ENCODE measurements at places on chromosomes 1 and 21.

DNA sequence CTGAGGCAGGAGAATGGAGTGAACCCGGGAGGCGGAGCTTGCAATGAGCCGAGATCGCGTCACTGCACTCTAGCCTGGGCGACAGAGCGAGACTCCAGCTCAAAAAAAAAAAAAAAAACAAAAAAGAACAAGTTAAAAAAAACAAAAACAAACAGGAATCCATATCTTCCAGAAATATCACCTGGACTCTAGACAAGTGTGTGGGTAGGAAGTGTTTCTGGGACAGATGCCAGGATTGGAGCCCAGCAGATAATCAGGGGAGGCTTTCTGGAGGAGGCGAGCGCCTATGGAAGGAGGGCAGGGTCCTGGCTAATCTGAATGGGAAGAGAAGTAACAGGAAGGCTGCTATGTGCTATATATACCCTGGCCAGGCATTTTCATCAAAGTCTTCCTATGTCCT, 43.6 kb upstream of the SYNC start:
- DNase-seq, result no peak

DNA sequence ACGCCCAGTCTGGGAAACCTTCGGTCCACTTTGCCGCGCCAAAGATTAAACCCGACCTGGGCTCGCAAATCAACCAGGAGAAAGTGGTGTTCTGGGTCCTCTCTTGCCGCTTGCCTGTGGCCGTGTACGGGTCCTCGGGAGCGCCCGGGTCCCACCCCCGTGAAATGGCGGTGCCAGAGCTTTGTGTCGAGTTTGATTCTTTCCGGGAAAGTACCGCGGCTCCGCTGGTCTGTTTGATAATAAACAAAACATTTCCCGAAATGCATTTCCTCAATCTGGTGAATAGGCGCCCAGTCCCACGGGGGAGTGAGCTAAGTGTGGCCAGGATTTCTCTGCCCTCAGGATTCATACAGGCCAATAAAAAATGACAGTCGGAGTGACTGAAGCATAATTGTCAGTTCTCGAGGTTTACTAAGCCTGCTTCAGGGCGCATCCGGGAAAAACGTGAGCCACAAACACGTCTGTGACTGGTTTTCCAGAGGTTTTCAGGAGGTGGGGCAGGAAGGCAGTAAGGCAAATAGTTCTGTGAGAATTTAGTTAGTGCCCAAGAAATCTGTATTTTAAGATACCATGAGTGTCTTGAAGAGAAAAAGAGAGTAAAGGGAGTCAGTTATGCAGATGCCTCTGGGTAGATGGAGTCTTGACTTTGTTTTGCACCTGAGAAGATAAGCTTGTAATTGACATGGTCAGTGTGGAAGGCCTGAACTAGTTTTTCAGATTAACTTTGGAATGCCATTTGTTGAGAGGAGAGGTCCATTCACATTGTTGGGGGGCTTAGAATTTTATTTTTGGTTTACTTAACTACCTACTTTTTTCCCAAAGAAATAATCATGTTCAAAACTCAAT, 675 bp downstream of the IFNAR1 start:
- peak; percentile 97 for DNase-seq

GRCh38 chr1:17056551-17056950, 2.7 kb upstream of the SDHB start:
- no peak for DNase-seq

DNA sequence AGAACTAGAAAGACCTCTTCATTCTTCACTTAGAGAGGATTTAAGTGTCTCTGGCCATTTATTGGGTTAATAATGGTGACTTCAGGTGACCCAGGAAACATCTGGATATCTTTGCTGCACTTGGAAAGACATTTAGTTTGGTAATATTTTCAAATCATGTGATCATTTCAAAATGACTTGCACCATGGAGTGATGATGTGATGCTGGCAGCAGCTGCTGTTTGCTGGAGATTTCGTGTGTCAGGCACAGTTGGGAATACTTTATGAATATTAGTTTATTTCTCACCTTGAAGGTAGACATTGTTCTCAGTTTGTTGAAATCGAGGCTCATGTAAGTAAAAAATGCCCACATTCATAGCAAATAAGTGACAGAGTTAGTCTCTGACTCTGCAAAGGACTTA, 236.0 kb downstream of the DISC1 start:
- peak; percentile 3 for DNase-seq

GRCh38 chr1:110114784-110115183, 2.5 kb downstream of the UBL4B start:
- DNase-seq, result no peak

DNA sequence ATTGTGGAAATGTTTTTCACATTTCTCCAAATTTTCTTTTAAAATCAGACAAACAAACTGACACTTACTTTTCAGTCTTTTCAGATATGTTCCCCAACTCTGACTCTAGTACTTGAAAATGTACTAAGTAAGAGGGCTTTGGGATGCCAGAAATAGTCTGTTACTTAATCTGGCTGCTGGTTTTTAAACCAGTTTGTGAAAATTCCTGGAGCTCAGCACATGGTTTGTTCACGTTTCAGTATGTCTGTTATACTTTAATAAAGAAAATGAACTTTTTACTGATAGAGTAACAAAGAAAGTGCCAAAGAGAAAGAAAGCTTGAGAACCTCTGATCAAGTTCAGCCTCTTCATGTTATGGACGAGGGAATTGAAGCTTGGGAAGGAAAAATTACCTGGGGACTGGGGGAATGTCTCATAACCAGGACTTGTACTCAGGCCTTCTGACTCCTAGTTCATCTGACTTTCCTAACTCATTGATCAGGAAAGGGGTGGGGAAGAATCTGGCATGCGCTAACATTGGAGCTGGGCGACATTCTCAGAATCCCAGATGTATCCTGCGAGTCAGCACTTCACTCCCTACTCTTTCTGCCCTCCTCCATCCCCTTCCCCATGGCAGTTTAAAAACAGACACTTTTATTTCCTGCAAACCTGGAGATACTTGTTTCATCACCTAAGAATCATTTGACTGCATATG, 30.8 kb upstream of the DNAJC6 start:
- DNase-seq, result no peak

DNA sequence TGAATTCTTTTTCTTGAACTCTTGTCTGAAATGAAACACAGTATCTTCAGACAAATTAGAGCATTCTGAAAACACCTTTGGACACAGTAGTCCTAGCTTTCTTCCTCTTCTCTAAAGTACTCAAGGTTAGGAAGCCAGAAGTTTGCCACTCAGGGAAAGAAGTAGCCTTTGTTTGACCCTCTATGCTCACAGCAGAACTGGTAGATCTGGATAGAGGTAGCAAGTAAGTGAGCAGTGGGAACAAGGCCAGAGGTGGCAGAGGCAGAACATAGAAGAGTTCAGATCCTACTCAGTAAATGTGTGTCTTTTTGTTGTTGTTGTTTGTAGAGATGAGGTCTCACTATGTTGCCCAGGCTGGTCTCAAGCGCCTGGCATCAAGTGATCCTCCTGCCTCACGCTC, 7.4 kb upstream of the PIGR start:
- no peak for DNase-seq

GRCh38 chr1:101194746-101195145, 42.1 kb upstream of the S1PR1 start:
- no peak for DNase-seq

GRCh38 chr1:113191579-113192076, 118.6 kb downstream of the LRIG2 start:
- peak; percentile 43 for DNase-seq

GRCh38 chr1:226593541-226593940, 45.0 kb downstream of the STUM start:
- DNase-seq, result no peak

DNA sequence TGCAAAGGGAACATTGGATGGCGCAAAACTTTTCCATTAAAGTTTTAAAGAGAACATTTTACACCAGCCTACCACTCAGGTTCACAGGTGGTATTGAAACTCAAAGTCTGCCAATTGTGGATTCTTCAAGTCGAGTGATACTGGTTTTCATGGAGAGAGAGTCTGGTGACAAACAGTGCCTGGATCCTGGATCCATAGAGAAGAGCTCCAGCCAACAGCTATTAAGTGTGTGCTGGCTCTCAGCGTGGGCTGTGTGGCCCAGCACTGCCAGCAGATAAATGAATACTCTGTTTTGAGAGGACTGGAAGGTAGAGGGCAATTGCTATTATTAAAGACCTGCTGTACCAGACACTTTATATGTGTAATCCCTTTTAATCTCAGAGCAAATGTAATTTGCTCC, 118.9 kb upstream of the SYT6 start:
- DNase-seq, result no peak

- no peak for DNase-seq
These were observed 13.0 kb downstream of the SOX13 start for GRCh38 chr1:204085876-204086275.

DNA sequence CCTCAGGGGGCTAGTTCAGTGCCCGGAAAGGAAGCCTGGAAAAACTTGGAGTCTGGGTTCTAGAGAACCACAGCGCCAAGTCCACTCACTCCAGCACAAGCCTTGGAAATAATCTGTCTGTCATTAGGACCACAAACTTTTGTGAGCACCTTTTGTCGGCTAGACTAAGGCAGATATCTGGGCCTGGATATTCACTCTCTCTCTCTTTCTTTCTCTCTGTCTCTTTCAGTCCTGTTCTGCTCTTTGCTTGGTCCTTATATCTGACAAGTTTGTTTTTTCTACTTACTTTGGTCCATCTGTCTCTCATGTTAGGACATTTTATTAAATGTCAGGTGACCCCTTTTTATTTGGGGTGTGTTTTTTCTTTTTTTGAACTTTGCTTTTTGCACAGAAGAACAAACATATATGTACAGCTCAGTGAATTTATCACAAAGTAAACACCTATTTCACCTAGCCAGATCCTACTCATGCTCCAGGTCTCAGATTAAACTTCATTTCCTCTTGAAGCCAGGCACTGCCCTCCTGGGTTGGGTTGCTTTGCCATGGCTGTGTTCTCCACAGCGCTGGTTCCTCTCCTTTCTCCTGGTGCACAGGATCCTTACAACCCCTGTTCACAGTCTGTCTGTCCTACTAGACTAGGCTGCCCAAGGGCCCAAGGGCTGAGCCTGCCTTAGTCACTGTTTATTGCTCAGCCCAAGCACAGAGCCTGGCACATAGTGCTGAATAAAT, 40.8 kb downstream of the TCEANC2 start:
- no peak for DNase-seq

DNA sequence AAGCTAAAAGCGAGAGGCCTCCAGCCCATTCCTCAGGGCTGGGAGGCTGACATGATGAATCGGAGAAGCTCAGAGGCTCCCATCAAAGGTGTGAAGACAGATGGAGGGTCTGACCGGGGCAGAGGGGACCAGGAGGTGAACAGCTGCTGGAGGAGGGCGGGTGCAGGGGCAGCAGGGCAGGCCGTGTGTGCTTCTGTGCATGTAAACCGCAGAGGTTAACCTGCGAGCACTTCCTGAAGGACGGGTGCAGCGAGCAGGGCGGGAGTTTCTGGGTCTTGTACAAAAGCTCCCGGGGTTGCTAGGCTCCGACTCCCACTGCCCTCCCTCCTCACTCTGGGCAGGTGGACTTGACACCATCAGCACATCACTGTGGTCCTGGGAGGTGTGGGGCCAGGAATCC, 75.2 kb downstream of the PAX7 start:
- DNase-seq, result no peak

GRCh38 chr1:11062965-11063401, 3.2 kb upstream of the SRM start:
- no peak for DNase-seq

GRCh38 chr1:244049162-244050013, 1.7 kb upstream of the ZBTB18 start:
- no peak for DNase-seq

GRCh38 chr1:171611306-171611705, 10.7 kb upstream of the MYOCOS start:
- DNase-seq, result no peak

- DNase-seq, result no peak
These were observed 3.6 kb upstream of the MXRA8 start for GRCh38 chr1:1361982-1362423.

DNA sequence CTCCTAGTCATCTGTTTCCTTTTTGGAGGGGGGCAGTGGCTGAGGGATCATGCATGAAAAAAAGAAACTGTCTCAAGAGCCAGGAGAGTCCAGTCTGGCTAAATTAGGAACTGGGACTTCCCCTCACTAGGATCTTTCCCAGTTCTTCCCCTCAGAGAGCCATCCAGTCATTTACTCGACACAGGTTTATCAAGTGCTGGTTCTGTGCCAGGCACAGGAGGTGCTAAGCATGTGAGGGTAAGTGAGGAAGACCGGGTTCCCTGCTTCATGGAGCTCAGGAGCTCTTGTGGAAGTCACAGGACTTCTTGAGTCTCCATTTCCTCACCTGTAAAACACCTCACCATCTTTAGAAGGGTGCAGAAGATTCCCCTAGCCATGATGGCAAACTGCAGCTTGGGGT, 8.6 kb upstream of the NUAK2 start:
- no peak for DNase-seq

DNA sequence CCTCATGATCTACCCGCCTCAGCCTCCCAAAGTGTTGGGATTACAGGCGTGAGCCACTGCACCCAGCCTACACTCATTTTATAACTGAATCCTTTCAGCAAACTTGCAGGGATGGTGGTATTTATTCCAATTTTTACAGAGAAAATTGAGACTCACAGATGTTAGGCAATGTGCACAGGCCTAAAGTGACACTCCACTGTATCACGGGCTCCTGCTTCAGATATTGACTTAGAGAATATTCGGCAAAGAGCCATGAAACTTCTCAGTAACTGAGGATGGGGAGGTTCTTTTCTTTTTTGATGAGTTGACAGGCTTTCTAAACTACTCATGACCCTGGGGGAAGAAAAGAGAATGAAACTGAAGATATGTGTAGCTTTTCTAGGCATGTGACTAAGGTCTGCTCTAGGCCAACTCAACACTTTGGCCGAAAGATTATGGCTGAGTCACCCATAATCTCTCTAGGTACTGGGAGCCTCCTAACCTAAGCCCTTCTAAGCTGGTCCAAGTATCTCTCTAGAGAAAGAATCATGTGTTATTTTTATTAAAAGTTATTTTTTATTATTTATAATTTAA, 19.9 kb upstream of the PTCH2 start:
- peak; percentile 42 for DNase-seq

DNA sequence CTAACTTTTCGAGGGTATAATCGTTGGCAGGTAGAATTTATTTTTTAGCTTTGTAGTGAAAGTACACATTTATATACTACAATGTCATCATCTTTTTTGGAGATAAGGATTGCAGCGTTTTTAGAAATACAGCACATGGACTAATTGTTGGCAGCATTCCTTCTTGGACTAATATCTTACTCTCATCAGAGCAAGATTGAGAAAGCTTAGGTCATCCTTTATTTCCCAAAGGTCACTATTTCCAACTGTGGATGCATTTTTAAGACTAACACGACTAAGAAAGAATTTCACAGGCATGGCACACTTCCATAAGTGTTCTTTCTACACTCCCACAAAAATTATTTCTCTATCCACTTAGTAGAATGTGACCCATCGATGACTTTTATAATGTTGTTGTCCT, 732.3 kb downstream of the NCAM2 start:
- DNase-seq, result no peak

GRCh38 chr1:160293020-160293968, 8.4 kb upstream of the PEX19 start:
- no peak for DNase-seq
